PC-9 (cell line): ENCODE measurements at places on chromosomes 2 and 18. TPM values are rescaled to one million over a fixed set of nuclear protein-coding genes. Genes with fewer than 3 reads are reported as not detected.

DNA sequence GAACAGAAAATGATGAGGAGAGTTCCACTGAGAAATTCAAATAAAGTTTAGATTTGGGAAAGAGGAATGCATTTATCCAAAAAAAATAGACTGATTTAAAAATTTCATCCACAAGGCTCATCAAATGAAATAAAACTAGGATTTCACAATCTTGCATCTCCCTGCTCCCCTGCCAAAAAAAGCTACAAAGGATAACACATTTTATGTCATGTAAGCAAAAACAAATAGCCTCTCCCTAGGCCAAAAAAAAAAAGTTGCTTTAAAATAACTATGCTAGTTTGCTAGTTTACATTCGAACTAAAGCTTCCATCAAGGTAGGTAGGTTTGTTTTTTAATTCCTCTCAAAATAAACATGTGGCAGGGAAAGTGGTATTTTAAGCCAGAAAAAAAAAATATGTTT lies 465.5 kb upstream of the ID2 start:
- H3K36me3 ChIP-seq, result no peaks in the 10 kb centered on the region
- DNase-seq, result no peak

GRCh38 chr2:152875701-152876695 lies 157.6 kb downstream of the ARL6IP6 start:
- no peaks in the 10 kb centered on the region for H3K36me3 ChIP-seq
- H3K27ac ChIP-seq, result no peak overlapping the region
- H3K4me3 ChIP-seq, result no peak overlapping the region

- no peak overlapping the region for H3K4me3 ChIP-seq
- no peaks in the 10 kb centered on the region for H3K36me3 ChIP-seq
- no peak overlapping the region for H3K27ac ChIP-seq
- no peaks in the 10 kb centered on the region for H3K27me3 ChIP-seq
- no peaks in the 10 kb centered on the region for H3K4me1 ChIP-seq
These were observed 163.0 kb downstream of the SEPTIN10 start for GRCh38 chr2:109450574-109451273.

GRCh38 chr2:96305979-96306308 lies 598 bp upstream of the SNRNP200 start:
- peaks cover 21% of the 10 kb centered on the region for H3K4me1 ChIP-seq
- peak overlapping the region; percentile 51 for H3K27ac ChIP-seq
- DNase-seq, result no peak
- H3K4me3 ChIP-seq, result peak overlapping the region; percentile 86
- H3K27me3 ChIP-seq, result no peaks in the 10 kb centered on the region
- peaks cover 34% of the 10 kb centered on the region for H3K36me3 ChIP-seq

- H3K4me1 ChIP-seq, result no peaks in the 10 kb centered on the region
- H3K4me3 ChIP-seq, result no peak overlapping the region
These were observed 1309.8 kb upstream of the NRXN1 start for GRCh38 chr2:52341732-52342131.

GRCh38 chr2:25302758-25303375 lies 38.9 kb downstream of the DNMT3A start:
- no peak overlapping the region for H3K4me3 ChIP-seq
- peaks cover 15% of the 10 kb centered on the region for H3K4me1 ChIP-seq
- H3K27ac ChIP-seq, result no peak overlapping the region
- no peaks in the 10 kb centered on the region for H3K27me3 ChIP-seq
- H3K36me3 ChIP-seq, result no peaks in the 10 kb centered on the region
- peak; percentile 20 for DNase-seq

DNA sequence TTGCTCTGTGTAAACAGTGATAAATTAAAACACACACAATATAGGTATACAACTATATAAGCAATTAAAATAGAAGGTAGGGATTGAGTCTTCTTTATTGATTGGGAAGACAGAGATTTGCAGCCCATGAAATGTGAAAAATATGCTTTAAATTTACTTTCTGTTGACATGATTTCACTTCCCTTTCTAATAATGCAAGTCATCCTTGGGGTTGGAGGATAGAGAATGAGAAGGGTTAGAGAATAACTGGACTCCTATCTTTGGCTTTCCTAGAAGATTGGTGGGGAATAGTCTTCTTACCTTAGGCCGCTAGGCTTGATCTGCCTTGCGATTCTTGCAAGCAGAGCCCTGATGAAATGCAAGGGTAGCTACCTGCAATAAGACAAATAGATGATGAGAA lies 339.8 kb downstream of the NYAP2 start:
- DNase-seq, result no peak
- no peak overlapping the region for H3K27ac ChIP-seq
- no peaks in the 10 kb centered on the region for H3K27me3 ChIP-seq
- H3K4me3 ChIP-seq, result no peak overlapping the region

- H3K4me1 ChIP-seq, result no peaks in the 10 kb centered on the region
- no peaks in the 10 kb centered on the region for H3K36me3 ChIP-seq
- no peak for DNase-seq
- no peaks in the 10 kb centered on the region for H3K27me3 ChIP-seq
- H3K27ac ChIP-seq, result no peak overlapping the region
These were observed 83.8 kb downstream of the PARD3B start for GRCh38 chr2:204628926-204629712.

- H3K4me1 ChIP-seq, result peaks cover 51% of the 10 kb centered on the region
- H3K36me3 ChIP-seq, result no peaks in the 10 kb centered on the region
- peak; percentile 98 for DNase-seq
- H3K4me3 ChIP-seq, result no peak overlapping the region
These were observed 20.9 kb upstream of the CCBE1 start for GRCh38 chr18:59718108-59718463.

DNA sequence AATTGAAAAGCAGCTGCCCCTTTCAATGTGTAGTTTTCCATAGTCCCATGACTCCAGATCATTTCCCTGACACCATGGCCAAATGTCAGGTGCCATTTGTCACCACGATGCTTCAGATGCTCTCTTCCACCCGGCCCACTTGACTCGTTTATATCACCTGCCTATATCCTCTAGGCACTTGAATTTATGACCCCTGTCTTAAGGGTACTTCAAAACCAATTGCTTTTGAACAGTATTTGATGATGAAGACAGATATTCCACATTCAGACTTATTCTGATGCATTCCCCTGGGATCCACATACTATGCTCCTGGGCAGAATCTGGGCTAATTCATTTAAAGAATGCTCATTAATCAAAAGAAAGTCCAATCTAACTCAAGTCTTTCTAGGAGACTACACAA lies 16.9 kb upstream of the RHBDD1 start:
- DNase-seq, result no peak
- no peaks in the 10 kb centered on the region for H3K27me3 ChIP-seq
- no peak overlapping the region for H3K27ac ChIP-seq
- no peak overlapping the region for H3K4me3 ChIP-seq

GRCh38 chr2:181859803-181860202 lies 31.7 kb upstream of the ITPRID2 start:
- no peaks in the 10 kb centered on the region for H3K27me3 ChIP-seq
- H3K36me3 ChIP-seq, result no peaks in the 10 kb centered on the region
- H3K4me1 ChIP-seq, result peaks cover 8% of the 10 kb centered on the region; the same call in 1 of the 2 replicates
- no peak overlapping the region for H3K4me3 ChIP-seq

DNA sequence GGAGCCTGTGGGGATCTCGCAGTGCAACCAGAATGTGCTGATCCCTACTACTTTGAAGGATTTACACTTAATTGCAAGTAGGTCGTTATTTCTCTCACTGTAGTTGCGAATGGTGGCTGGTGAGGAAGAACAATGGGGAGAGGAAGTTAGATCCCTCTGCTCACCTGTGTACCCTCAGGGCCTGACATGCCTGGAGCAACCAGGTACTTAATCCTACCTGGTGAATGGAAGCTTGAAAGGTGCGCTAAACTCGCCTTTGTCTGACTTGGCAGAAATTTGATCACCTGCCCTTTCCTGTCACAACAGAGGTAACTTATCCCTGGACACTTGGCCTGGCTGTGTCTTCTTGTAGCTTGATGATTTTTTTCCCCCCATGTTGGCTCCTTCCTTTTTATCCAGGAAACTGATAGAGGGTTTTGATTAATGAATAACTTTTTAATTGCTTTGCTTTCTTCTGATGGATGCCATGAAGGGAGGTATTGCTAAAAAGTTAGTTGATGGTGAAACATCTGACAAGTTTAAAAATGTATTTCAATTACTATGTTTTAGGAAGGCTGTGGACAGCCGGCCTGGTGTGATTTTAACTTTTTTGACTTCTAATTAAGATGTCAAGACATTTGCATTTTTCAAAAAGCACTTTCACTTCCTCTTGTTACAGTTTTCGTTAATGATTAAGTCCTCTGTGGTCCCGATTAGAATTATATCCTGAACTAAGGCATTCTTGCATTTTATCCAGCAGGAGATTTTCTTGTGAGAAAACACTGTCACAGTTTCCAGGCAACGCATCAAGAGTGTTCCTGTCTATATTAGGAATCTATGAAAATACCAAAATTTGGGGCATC lies 9.2 kb downstream of the SGPP2 start:
- H3K36me3 ChIP-seq, result no peaks in the 10 kb centered on the region
- H3K4me1 ChIP-seq, result peaks cover 12% of the 10 kb centered on the region
- DNase-seq, result peak; percentile 75
- 0 out of 2 replicates have a peak overlapping the region, but pooled peaks have one; percentile 1 for H3K4me3 ChIP-seq

GRCh38 chr18:47254341-47254939 lies 3.0 kb upstream of the SKOR2 start:
- no peaks in the 10 kb centered on the region for H3K36me3 ChIP-seq
- no peaks in the 10 kb centered on the region for H3K4me1 ChIP-seq
- no peak overlapping the region for H3K27ac ChIP-seq
- peaks cover 35% of the 10 kb centered on the region for H3K27me3 ChIP-seq
- DNase-seq, result peak; percentile 3

GRCh38 chr2:224944707-224945547 lies 97.3 kb downstream of the DOCK10 start:
- H3K36me3 ChIP-seq, result no peaks in the 10 kb centered on the region
- no peak overlapping the region for H3K4me3 ChIP-seq
- no peak for DNase-seq
- no peak overlapping the region for H3K27ac ChIP-seq

GRCh38 chr2:239158641-239159475 lies 242.0 kb downstream of the HDAC4 start:
- no peak for DNase-seq
- no peaks in the 10 kb centered on the region for H3K27me3 ChIP-seq
- H3K36me3 ChIP-seq, result no peaks in the 10 kb centered on the region
- H3K4me1 ChIP-seq, result no peaks in the 10 kb centered on the region
- no peak overlapping the region for H3K4me3 ChIP-seq

DNA sequence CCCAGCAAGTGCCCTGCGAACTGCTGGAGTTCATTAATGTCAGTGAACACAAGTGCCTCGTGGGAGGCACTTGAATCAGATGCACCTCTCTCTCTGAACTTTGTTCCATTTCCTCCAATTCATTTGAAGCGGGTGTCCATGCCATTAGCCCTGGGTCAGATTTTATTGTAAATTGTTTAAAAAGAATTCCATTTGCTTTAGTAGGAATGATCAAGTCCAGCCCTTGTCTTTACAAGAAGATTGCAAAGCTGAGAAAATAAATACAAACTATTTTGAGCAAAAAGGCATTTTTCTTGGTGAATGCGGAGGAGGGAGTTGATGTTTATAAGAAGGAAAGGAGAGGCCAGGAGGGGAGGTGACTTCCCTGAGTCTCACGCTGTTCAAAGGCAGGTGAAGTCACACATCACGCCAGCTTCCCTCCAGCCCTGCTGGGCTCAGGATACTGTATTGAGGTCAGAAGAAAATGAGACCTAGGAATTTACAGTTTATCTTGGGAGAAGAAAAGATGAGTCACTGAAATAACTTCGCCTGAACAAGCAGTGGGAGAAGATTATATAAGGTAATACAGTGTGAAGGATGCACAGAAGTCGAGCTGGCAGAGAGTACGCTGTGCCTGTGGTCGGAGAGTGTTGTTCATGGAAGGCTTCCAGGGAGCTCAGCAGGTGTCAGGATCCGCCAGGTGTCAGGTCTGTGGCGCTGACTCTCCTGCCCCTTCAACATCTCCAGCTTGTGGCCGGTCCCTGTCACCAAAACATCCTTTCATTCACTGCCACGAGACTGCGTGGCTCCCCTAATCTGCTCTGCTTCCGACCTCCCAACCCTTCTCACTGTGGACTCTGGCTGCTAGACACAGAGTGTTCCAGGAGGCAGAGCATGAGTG lies 36.5 kb downstream of the EFR3B start:
- H3K36me3 ChIP-seq, result no peaks in the 10 kb centered on the region
- H3K27me3 ChIP-seq, result peaks cover 53% of the 10 kb centered on the region
- H3K4me1 ChIP-seq, result peaks cover 19% of the 10 kb centered on the region
- peak; percentile 64 for DNase-seq
- peak overlapping the region; percentile 23; the same call in 1 of the 2 replicates for H3K4me3 ChIP-seq
- H3K27ac ChIP-seq, result peak overlapping the region; percentile 33

The NT5C1B gene
- not detected in 2 replicates for total RNA-seq

The SMYD5 gene
- total RNA-seq, result 28.3 and 32.0 TPM in 2 replicates

The CRYBA2 gene
- total RNA-seq, result not detected in 2 replicates

The BAZ2B gene
- 28.0 and 34.9 TPM in 2 replicates for total RNA-seq

The HNMT gene
- 16.6 TPM in 2 replicates for total RNA-seq

The DIPK1C gene
- total RNA-seq, result not detected in 2 replicates

The FAM117B gene
- 8.2 and 8.8 TPM in 2 replicates for total RNA-seq

The SLC5A7 gene
- not detected in 2 replicates for total RNA-seq

The AKAIN1 gene
- not detected in 2 replicates for total RNA-seq

The SKA1 gene
- total RNA-seq, result 14.7 and 18.3 TPM in 2 replicates

The CTAGE1 gene
- not detected in 2 replicates for total RNA-seq
